ENCODE measurements at places on chromosomes 2 and 18. TPM values are rescaled to one million over a fixed set of nuclear protein-coding genes. Genes with fewer than 3 reads are reported as not detected.

- H3K4me1 ChIP-seq, result peaks cover 21% of the 10 kb centered on the region
- no peaks in the 10 kb centered on the region for H3K36me3 ChIP-seq
- peak; percentile 81 for DNase-seq
- H3K27me3 ChIP-seq, result no peaks in the 10 kb centered on the region
- peak overlapping the region; percentile 41 for H3K27ac ChIP-seq
- H3K4me3 ChIP-seq, result no peak overlapping the region
These were observed 46.6 kb downstream of the SMAD2 start for GRCh38 chr18:47883771-47884413.

DNA sequence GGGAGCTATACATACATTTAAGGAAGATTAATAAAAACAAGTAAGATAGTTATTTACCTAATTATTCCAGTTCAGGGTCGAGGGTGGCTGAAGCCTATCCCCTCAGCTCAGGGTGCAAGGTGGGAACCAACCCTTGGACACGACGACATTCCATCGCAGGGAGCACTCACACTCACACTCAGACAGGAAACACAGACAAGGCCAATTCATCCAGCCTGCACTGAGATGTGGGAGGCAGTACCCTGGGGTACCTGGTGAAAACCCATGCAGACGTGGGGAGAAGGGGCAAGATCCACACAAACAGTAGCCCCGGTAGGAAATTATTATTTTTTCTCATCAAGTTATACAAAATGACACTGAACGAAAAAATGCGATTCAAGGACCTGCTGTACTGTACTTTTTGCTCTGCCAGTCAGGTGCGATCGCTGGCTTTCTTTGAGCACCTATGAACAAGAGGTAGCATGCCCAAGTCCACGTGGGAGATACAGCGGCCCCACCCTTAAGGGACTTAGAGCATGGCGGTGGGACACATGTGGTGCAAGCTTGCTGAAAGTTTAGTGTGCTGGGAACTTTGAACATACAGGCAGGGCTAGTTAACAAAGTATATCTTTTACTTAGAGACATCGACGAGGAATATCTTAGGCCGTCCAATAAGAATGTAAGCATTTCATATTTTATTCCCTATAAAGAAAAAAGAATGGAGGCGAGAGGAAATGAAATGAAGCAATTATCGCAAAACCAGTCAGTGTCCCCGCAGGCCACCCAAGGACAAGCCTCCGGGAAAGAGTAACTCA, 624 bp downstream of the METTL8 start:
- peaks cover 9% of the 10 kb centered on the region for H3K4me1 ChIP-seq
- H3K27me3 ChIP-seq, result no peaks in the 10 kb centered on the region
- peak overlapping the region; percentile 65 for H3K27ac ChIP-seq
- no peak for DNase-seq
- H3K4me3 ChIP-seq, result peak overlapping the region; percentile 88
- H3K36me3 ChIP-seq, result peaks cover 7% of the 10 kb centered on the region

DNA sequence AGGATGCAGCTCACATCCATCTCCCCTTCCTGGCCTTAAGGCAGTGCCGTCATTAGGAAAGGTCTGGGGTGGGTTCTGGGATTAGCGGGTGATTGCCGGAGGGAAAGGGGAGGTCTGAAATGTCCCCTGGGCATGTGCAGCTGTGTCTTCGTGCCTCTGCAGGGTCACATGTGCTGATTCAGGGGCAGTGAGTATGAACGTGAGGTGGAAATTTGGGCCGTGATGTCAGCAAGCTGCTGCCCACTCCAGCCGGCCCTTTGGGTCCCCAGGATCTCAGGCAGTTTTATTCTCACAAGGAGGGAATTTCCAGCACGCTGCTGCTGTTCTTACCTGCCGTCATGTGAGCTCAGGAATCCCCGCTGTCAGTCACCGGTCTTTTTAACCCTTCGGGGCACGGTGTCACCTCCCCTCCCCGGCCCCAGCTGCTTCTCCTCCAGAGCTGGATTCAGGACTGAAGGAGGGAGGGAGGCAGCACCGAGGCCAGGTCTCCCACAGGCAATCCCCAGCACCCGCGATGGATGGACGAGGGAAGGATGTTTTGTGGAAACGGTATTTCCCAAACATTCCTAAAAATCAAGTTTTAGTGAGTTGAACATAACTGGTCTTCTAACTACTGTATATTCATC, 23.5 kb downstream of the GPR35 start:
- no peaks in the 10 kb centered on the region for H3K36me3 ChIP-seq
- no peak for DNase-seq
- H3K4me3 ChIP-seq, result no peak overlapping the region
- peaks cover 40% of the 10 kb centered on the region for H3K27me3 ChIP-seq

GALR1 gene
- not detected for total RNA-seq

- H3K36me3 ChIP-seq, result no peaks in the 10 kb centered on the region
- H3K4me3 ChIP-seq, result no peak overlapping the region
- H3K27ac ChIP-seq, result no peak overlapping the region
- no peak for DNase-seq
- H3K27me3 ChIP-seq, result no peaks in the 10 kb centered on the region
These were observed 403.9 kb upstream of the CYRIA start for GRCh38 chr2:17069564-17069963.

GRCh38 chr18:3494569-3494968, 44.6 kb downstream of the TGIF1 start:
- no peaks in the 10 kb centered on the region for H3K27me3 ChIP-seq
- H3K27ac ChIP-seq, result no peak overlapping the region
- no peak for DNase-seq
- no peaks in the 10 kb centered on the region for H3K36me3 ChIP-seq

KCNIP3 gene
- total RNA-seq, result 1.5 TPM

DNA sequence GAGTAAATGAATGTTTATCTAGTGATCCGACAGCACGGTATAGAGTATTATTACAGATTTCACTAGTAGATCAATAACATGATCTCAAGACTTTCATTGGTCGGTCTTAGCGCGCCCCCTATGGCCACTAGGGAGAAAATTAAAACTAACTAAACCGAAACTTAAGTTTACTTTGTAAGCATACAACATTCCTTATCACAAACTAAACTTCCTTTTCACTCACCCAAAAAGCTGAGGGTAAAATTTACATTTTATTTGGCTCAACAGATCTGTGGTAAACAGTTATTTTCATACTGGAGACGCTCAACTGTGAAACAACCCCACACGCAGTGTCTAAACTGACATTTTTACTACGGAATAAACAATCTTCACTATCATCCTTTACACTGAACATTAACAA, 215.6 kb upstream of the MAP2 start:
- H3K27me3 ChIP-seq, result no peaks in the 10 kb centered on the region
- no peak for DNase-seq
- no peak overlapping the region for H3K4me3 ChIP-seq
- no peak overlapping the region for H3K27ac ChIP-seq

- DNase-seq, result no peak
- H3K27ac ChIP-seq, result no peak overlapping the region
- H3K36me3 ChIP-seq, result no peaks in the 10 kb centered on the region
- peaks cover 6% of the 10 kb centered on the region for H3K4me1 ChIP-seq
- no peaks in the 10 kb centered on the region for H3K27me3 ChIP-seq
- no peak overlapping the region for H3K4me3 ChIP-seq
These were observed 115.7 kb downstream of the MSH2 start for GRCh38 chr2:47518497-47519146.

DNA sequence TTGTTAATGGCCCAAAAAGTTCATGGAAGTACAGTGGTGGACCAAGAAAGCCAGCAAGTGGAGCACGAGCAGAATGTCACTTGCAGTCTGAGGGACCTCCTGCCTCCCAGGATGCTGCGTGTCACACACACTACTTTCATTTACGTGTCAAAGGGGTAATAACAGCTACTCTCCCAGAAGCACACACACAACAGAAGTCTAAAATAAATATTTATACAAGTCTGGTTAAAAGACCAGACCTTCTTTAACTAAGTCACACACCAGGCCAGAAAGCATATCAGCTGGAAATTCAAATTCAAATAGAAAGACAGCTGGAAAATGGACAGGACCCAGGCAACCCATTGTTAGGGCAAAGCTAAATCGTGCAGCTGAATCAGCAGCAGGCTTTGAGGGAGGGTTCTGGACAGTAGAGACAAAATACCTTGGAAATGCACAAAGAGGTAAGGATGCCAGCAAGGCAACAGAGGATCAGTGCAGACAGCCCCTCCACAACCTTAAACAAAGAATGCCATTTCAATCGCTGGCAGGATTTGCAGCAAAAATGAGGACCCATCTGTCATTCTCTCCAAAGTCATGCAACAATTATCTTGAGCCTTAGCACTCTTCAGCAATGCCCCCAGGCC, 160.5 kb downstream of the TMEM163 start:
- no peak overlapping the region for H3K27ac ChIP-seq
- no peaks in the 10 kb centered on the region for H3K4me1 ChIP-seq
- DNase-seq, result no peak
- H3K36me3 ChIP-seq, result no peaks in the 10 kb centered on the region
- no peak overlapping the region for H3K4me3 ChIP-seq

DNA sequence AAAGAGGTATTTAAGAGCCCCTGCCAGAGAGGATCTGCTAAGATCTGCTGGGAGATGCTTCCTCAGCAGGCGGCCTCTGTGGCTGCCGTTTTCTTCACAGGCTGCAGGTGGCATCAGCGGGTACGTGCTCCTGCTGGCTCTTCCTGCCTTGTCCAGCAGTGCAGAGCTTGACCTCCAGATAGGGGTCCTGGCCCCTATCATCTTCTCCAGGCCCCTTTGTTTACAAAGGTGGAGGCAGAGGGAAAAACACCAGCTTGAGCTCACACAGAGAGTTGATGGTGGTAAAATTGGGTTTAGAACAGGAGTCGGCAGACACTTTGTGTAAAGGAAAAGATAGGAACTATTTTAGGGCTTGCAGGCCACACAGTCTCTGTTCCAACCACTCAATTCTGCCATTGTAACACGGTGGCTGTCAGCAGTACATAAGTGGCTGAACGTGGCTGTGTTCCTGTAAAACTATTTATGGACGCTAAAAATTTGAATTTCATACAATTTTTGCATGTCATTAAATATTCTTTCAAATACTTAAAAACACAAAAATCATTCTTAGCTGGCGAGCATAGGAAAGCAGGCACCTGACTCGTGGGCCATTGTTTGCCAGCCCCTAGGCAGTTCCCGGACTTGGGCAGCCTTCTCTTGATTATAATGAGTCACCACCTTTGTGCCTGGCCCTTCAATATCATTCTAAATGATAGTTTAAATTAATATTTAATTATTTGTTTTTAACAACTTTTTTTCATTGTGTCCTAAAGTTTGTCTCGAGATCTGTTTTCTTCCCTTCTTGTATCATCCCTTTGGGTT, 98.2 kb upstream of the B3GNT7 start:
- DNase-seq, result peak; percentile 19
- peaks cover 24% of the 10 kb centered on the region for H3K4me1 ChIP-seq
- no peaks in the 10 kb centered on the region for H3K27me3 ChIP-seq
- H3K36me3 ChIP-seq, result peaks cover 4% of the 10 kb centered on the region
- H3K27ac ChIP-seq, result no peak overlapping the region

DNA sequence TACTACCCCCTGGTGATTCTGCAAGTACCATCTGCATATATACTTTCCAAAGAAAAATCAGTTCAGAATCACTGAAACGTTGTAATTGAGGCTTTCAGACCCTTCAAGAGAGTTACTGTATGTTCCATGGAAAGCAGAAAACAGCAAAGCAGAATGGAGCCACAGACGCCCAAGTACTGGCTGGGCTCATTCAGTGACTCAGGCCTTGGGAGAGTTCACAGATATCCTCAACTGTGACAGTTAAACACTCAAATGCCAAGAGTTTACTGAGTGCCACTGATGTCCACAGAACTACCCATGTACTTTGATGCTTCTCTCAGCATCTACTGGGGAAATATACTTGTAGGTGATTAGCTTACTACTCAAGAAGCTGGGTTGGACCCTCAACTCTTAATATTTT, 303.4 kb downstream of the TCF4 start:
- no peaks in the 10 kb centered on the region for H3K36me3 ChIP-seq
- H3K27me3 ChIP-seq, result no peaks in the 10 kb centered on the region
- H3K4me1 ChIP-seq, result no peaks in the 10 kb centered on the region
- no peak overlapping the region for H3K4me3 ChIP-seq

GRCh38 chr2:167862782-167863181, 384.6 kb downstream of the STK39 start:
- no peaks in the 10 kb centered on the region for H3K36me3 ChIP-seq
- H3K4me3 ChIP-seq, result no peak overlapping the region
- H3K27me3 ChIP-seq, result no peaks in the 10 kb centered on the region
- DNase-seq, result peak; percentile 56
- H3K4me1 ChIP-seq, result peaks cover 7% of the 10 kb centered on the region
- H3K27ac ChIP-seq, result peak overlapping the region; percentile 27

CRYGA gene
- total RNA-seq, result not detected

C2orf66 gene
- total RNA-seq, result 0.54 TPM

- no peaks in the 10 kb centered on the region for H3K36me3 ChIP-seq
- peaks cover 11% of the 10 kb centered on the region for H3K4me1 ChIP-seq
- DNase-seq, result no peak
- H3K27ac ChIP-seq, result no peak overlapping the region
- H3K27me3 ChIP-seq, result no peaks in the 10 kb centered on the region
- H3K4me3 ChIP-seq, result no peak overlapping the region
These were observed 6.9 kb upstream of the KYNU start for GRCh38 chr2:142870526-142870925.

Data from astrocyte (in vitro differentiated cells and primary cell).